ENCODE measurements at places on chromosomes 6 and 20.

GRCh38 chr20:56808117-56808725 is 179.1 kb downstream of the TFAP2C start:
- DNase-seq = no peak

- no peak for DNase-seq
These were observed 71.0 kb downstream of the TRAM2 start for GRCh38 chr6:52505726-52506409.

DNA sequence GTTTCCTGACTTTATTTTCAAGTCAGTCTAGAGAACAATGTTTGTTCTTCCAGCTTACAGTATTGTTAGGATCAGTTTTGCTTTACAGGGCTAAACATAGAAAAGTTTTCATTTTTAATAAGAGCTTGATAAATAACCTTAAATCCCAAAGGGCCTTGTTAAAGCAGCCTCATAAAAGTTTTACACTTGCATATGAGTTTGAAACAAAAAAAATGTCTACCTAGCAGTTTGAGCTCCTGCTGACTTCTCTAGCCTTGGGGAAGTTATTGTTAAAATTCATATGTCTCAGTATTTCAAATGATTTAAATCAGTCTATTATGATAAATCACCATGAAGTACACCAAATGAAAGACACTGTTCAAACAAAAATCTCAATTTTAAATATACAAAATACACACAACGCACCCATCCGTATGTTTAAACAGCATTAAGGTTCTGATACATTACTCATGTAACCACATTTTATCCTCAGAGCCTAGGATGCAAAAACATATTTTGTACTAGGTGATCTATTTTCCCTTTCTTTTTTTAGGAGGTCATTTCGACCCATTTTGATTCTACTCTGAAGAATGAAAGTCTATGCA is 87.2 kb downstream of the UBE3D start:
- DNase-seq = no peak

GRCh38 chr6:155171747-155172449 is 91.9 kb upstream of the CLDN20 start:
- DNase-seq = no peak

DNA sequence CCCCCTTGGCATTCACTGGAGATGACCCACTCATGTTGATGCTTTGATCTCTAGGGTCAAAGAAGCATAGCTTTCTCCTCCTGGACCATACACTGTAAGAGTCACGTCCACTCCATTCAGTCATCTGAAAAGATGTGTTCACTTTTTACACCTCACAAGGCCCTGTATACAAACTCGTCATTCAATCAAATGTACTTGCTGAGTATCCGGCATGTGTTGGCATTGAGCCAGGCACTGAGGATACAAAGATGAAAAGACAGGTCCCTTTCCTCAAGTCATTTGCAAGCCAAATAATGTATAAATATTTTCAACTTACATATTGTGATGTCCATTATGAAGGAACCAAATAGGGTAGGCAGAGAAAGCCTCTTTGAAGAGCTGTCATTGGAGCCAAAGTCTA is 32.6 kb upstream of the CSNK2A1 start:
- no peak for DNase-seq

GRCh38 chr6:158839796-158840195 is 20.6 kb upstream of the EZR start:
- no peak for DNase-seq
